ENCODE measurements at places on chromosomes 4 and X.

GRCh38 chr4:71630803-71631202 lies 153.1 kb downstream of the GC start:
- DNase-seq = no peak

- DNase-seq = no peak
Measured at GRCh38 chr4:164467493-164467892, 286.4 kb upstream of the SMIM31 start.

- DNase-seq = no peak
Measured at GRCh38 chrX:49838374-49838773, 9.3 kb downstream of the PAGE4 start.

- DNase-seq = no peak
Measured at GRCh38 chr4:138697851-138698250, 317.7 kb upstream of the NOCT start.

GRCh38 chr4:139256349-139256748 lies 23.7 kb downstream of the MGARP start:
- DNase-seq = no peak

- no peak for DNase-seq
Measured at GRCh38 chrX:100928660-100929613, at the start of gene XKRX. TSS of gene XKRX (minus strand) at chrX:100928917. CDS start at chrX:100928304, 613 bp downstream.

- DNase-seq = no peak
Measured at GRCh38 chrX:24426340-24426913, 38.7 kb upstream of the PDK3 start.

DNA sequence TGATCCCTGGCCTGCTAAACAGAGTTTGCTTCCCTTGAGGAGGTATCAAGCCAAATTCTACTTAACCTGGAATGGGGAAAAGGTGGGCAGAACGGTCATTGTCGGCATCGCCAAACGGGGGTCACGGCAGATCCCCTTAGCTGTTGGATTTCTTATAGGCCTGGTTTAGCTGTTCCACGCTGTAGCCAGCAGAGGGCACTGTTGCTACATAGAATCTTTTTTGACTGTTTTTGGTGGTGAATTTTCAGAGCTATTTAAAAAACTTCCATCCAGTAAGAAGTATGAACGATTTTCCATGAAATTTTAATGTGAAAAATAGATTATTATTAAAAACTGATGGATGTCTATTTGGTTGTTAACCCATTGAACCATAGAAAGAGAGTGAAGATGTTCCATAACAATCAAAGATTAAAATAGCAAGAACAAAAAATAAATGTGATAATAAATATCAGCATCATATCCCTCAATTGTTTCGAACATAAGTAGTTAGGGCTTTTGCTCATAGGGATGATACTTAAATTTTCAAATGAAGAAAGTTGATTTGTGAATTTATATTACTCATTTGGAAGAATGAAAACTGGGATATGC lies 56.6 kb downstream of the LINC00632 start:
- DNase-seq = peak; percentile 67

DNA sequence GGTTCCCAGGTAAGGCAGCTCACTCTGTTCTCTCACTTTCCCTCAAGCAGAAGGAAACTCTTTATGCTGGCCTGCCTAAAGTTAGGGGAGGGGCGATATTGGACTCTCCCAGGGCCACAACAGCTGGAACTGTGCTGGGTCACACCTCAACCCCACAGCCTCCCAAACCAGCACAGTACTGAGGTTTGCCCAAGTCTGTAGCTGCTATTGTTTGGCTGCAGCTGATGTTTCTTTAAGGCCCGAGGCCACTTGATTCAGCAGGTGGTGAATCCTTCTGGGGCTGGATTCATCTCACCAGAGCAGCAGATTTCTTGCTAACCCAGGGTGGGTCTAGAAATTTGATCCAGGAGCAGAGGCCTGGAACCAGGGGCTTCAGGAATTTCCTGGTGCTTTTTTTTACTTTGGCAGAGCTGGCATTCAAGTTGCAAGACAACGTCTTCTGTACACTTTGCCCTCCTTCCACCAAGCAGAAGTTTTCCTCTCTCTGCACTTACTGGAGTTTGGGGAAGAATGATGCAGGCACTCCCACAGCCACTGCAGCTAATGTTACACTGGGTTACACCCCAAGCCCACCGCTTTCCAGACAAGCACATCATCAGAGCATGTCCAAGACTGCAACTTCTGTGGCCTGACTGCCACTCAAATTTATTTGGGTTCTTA lies 544.7 kb upstream of the NDST4 start:
- no peak for DNase-seq

DNA sequence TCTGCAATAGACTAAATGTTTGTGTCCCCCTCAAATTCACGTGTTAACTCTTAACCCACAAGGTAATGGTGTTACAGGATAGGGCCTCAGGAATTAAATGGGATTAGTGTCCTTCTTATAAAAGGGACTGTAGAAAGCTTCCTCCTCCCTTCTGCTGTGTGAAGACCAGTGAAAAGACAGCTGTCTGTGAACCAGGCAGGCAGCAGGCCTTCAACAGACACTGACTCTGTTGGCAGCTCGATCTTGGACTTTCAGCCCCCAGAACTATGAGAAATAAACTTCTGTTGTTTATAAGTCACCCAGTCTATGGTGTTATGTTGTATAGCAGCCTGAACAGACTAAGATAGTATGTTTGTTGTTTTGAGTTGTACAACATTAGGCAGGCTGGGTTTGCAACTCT lies 208.1 kb downstream of the GBA3 start:
- DNase-seq = no peak

- DNase-seq = no peak
Measured at GRCh38 chr4:54924891-54925290, 200.5 kb downstream of the KDR start.

- DNase-seq = no peak
Measured at GRCh38 chr4:72553540-72554337, 15.3 kb downstream of the ADAMTS3 start.

DNA sequence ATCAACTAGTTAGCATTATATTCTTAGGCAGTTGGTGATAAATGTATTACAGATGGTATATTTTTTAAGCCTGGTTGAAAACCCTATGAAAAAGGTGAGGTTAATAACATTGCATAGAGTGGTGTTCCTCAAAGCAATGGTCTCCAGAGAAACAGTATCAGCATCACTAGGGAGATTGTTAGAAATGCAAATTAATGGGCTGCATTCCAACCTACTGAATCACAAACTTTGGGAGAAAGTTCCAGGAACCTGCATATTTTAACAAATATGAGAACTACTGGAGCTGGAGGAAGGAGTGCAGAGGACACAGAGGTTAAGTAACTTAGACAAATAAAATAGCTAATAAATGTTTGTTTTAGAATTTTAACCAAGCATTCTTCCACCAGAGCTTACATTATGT lies 166.9 kb upstream of the PCDH10 start:
- no peak for DNase-seq

DNA sequence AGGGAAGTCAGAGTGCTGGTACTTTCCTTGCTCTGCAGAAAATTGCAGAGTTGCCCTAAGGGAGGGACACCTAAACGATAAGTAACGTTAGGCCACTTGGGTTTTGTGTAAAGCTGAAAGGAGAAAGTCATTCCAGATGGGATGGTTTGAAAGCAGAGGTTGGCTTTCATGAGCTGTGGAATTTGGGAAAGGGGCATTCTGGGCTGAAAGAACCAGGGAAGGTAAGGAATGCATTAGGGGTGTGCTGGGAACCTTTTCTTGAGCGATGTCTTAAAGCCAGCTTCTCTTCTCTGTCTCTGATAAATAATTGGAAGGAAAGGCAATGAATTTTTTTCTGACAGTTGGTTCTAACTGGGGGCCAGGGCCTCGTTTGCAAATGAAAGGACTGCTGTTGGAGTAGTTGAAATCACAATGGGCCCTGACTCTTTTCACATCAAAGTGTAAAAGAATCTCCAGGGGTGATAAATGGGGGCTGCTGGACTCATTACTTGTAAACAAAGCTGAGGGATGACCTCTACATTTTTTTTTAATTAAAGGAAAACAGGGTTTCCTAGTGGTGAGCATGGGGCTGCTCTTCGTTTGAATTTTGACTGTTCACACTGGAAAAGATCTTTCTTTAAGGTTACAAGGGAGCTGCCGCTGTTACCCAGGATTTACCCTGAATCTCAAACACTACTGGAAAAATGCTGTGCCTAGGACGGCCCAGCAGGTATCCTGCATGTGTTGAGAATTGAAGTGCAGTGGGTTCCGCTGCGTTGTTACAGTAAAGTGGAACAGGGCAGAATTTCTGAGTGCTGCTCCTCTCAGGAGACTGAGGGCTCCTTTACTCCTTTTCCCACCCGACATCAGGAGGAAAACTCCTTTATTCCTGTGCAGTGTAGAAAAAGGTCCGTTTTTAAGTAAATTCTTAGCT lies 25.0 kb downstream of the AFF1 start:
- DNase-seq = no peak

GRCh38 chr4:182553653-182554052 lies 310.5 kb downstream of the TENM3 start:
- DNase-seq = no peak

- no peak for DNase-seq
Measured at GRCh38 chrX:99603091-99603814, 806.8 kb downstream of the PCDH19 start.

GRCh38 chrX:154490414-154491083 lies at the start of gene SLC10A3:
TSS of gene SLC10A3 (minus strand) at chrX:154490629. CDS start at chrX:154488940, 1,689 bp downstream.
- peak; percentile 94 for DNase-seq

DNA sequence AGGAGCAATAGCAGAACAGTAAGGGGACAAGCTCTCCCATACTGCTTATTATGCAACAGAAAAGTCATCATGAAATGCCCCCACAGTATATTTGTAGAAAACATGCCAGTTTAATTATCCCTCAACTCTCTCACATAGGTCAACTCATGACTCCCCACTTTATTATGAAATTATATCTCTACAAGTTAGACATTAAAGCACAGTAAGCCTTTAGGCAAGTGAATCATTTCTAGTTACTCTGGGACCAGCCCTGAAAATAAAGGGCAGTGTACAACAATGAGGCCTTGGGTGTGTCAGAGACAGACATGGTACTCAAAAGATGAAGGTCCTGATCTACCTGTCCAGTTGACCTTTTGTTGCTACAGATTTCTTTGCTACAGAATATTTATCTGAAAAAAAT lies 191.9 kb downstream of the FBXW7 start:
- no peak for DNase-seq

GRCh38 chrX:29071525-29072320 lies 484.5 kb downstream of the IL1RAPL1 start:
- DNase-seq = no peak

- no peak for DNase-seq
Measured at GRCh38 chr4:74315376-74315775, 7.1 kb downstream of the EPGN start.

DNA sequence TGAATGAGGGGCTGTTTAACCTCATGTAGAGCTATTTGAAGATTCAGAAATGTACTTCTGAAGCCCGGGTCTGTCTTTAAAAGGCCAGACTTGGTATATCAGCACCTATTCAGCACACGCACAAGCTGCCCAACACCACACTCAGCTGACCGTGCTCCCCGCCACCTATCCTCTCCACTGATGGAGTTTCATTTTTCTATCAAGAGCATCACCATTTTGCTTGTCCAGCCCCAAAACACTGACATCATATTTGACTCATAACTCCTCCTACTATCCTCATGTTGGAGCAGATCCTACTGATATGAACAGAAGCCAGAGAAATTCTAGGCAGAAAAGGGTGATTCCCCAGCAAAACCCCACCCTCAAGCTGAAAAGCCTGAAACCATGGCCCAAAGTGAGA lies 100.3 kb downstream of the SORBS2 start:
- no peak for DNase-seq

DNA sequence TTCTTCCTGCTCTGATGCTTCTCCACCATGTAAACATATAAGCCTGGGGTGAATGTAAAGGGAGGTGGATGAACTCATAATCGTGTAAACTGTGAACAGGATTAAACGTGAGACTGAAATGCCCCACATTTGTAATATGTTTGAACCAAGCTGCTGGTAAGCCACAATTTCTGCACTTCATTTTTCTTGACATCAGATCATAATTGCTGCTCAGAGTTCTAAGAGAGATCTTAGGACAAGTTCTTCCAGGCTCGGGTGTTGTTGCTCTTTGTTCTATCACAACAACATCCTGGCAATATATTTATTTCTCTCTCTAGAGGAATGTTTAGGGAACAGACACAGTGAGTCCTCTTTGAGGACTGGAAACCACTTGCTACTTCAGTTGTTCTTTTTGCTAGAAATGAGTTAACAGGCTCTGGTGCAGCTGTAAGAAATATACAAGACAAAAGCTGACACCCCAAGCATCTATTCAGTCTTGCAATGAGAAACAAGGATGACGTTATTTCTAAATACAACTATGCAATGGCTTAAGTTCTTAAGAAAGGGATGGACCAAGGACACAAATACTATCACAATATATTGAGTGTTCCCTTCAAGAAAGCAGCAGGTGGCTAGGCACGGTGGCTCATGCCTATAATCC lies 59.6 kb downstream of the LNX1 start:
- DNase-seq = no peak

DNA sequence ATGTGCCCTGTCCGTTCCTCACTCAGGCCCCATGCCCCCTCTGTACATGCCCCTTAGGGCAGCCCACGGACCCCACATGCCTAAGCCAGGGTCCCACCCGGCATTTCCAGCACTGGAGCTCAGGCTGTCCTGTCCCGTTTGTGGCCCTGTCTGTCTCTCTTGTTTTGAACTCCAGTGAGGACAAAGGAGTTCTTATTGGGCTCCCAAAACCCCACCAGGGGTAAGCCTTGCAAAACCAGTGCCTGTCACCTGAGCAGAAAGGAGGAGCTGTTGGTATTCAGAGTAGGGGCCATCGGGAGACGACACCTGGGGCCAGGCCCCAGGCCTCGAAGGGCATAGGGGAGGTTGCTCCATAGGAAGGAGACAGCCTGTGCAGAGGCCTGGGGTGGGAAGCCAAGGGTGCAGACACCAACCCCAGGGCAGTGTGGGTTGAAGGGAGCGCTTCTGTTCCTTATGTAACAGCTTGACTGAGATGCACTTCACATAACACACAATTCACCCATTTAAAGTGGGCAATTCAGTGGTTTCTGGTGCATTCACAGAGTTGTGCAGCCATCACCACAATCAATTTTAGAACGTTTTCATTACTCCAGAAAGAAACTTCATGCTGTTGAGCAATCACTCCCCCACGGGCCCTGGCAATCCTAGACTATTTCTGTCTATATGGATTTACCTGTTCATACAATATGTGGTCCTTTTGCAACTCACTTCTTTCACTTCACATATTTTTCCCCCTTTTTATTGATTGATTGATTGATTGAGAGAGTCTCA lies 31.7 kb downstream of the MAN2B2 start:
- DNase-seq = no peak

DNA sequence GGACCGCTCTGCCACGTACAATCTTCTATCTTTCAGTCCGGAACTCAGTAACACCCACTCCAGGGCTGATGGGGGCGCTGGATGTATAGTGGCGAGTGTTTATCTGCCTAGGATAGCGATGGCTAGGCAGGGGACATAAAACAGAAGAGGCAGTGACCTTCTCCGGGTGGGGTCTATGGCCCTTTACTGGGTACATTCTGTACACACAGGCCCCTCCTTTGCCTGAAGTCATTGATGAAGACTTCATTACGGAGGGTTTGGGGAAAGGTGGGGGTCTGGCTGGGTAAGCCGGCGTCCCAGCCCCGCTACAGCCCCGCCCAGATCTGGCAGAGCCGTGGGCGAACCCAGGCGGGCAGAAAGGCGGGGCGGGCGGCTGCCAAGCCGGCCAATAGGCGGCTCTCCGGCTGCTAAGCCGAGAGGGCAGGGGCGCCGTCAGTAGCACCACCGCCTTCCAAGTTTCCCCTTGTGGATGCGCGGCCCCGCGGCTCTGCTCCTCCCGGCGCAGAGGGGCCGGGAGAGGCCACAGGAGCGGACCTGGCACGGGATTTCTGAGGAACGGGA lies at the start of gene CHST7:
Gene CHST7, plus strand, starts transcription at position 435 of the 561 bp plus-strand sequence. CDS start 167 bp downstream, outside the sequence.
- peak; percentile 65 for DNase-seq

Data from sciatic nerve (tissue), 2 donors.